ENCODE measurements at places on chromosomes 1 and 21.

GRCh38 chr1:25550683-25551310 lies 7.4 kb downstream of the LDLRAP1 start:
- DNase-seq = no peak

DNA sequence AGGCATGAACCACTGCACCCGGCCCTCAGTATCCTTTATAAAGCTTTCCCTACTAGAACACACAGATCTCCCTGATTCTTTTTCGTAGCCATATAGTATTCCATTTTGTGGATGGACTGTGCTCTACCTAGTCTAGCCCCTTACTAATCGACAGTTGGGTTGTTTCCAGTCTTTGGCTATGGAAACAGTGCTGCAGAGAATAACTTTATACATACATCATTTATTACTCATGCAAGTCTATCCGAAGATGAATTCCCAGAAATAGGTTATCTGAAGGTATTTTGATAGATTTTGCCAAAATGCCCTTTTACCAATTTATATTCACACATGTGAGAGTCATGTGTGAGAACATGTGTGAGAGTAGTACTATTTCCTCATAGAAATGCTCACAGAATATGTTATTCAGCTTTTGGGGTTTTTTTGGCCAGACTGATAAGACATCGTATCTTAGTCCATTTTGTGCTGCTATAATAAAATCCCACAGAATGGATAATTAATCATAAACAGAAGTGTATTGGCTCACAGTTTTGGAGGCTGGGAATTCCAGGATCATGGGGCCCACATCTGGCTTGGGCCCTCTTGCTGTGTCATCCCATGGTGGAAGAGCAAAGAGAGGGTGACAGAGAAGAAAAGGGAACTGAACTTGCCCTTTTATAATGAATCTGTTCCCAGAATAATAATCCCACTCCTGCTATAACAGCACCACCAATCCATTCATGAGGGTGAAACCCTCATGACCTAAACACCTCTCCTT lies 17.3 kb upstream of the FGR start:
- DNase-seq = no peak

GRCh38 chr1:24966724-24967346 lies 36.8 kb upstream of the RUNX3 start:
- no peak for DNase-seq

- no peak for DNase-seq
These were observed 285.6 kb upstream of the B3GALT2 start for GRCh38 chr1:193471981-193472380.

DNA sequence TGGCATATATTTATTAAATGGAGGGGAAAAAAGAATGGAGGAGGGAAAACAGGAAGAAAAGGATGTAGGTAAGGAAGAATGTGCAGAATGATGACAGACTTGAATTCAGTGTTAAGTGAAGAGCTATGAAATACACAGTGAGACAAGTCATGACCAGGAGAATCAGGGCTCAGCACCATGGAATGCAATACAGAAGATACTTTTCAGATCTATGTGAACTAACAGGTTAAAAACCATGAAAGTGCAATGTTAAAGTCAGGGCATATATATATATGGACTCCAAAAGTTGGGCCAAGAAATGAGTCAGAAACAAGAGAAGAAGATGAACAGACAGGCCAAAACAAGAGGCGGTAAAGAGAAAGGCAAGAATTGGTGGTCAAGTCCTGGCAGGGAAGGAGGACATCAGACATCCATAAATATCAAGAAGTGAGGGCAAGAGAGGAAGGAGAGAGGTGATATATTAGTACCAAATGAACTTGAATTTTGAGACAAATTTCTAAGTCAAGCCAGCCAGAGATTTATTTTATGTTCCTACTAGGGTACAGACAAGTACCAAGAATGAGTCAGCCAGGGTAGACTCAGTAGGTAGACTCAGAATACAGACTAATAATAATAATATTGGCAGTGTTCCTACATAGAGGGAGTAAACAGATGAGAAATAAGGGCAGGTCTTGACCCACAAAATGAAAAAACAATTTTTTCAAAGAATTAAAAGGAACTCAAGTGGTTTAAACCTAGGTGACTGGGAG lies 39.5 kb upstream of the MCOLN3 start:
- no peak for DNase-seq

- DNase-seq = no peak
These were observed 44.0 kb downstream of the RNF187 start for GRCh38 chr1:228530951-228531731.

- no peak for DNase-seq
These were observed 15.1 kb downstream of the SH2D2A start for GRCh38 chr1:156801409-156802121.

DNA sequence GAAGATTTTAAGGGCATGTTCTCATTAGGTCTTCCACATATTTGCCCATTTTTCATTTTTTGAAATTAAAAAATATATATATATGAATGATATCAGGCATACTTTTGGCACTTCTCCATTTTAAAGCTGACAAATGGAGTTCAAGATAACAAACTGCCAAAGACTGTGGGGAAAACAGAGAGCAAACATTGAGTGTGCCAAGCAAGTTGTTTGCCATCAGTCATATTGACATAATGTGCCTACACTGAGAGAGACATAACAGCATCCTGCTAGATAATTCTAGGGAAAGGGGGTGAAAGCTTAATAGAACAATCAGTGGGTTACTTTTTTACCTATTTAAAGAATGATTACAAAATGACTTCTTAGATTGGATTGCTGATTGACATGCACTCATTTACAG lies 529.4 kb upstream of the CXADR start:
- DNase-seq = no peak

- DNase-seq = no peak
These were observed 8.6 kb upstream of the SPSB1 start for GRCh38 chr1:9284061-9284460.

GRCh38 chr1:159296706-159297375 lies 5.3 kb upstream of the FCER1A start:
- DNase-seq = no peak
